ENCODE measurements at places on chromosomes 16 and 17.

DNA sequence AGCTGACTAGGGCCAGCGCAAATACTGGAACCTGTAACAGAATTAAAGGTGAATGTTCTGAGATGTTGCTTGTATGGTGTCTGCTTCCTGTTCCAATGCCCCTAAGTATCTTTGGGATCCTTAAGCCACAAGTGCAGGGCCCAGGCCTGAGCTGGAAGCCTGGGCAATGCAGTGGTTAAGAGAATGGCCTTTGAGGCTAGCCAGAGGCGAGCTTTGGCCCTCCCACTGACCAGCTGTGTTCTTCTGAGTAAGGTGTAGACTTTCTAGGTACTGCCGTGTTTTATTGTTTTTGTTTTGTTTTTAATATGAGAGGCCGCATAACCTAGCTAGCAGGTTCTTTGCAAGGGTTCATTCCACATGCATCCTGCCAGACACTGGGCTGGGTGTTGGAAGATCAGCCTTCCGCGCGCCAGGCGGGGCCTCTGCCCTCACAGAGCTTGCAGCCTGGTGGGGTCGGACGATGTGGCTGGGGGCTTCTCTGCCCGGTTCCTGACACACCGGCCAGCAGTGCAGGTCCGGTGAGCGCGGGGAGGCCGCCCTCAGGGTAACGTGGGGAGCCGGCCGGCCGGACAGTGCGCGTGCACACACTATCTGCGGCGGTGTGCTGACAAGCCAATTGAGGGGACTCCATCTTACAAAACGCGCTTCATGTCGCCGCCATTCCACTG is 551 bp upstream of the MLX start:
- DNase-seq = no peak

GRCh38 chr16:9033125-9033830 is 58.2 kb upstream of the HAPSTR1 start:
- DNase-seq = peak; percentile 75

GRCh38 chr17:44780845-44781480 is 22.2 kb downstream of the ADAM11 start:
- no peak for DNase-seq

GRCh38 chr16:11510178-11510973 is 76.3 kb downstream of the LITAF start:
- no peak for DNase-seq

GRCh38 chr17:67248291-67248690 is 3.3 kb upstream of the HELZ start:
- no peak for DNase-seq

DNA sequence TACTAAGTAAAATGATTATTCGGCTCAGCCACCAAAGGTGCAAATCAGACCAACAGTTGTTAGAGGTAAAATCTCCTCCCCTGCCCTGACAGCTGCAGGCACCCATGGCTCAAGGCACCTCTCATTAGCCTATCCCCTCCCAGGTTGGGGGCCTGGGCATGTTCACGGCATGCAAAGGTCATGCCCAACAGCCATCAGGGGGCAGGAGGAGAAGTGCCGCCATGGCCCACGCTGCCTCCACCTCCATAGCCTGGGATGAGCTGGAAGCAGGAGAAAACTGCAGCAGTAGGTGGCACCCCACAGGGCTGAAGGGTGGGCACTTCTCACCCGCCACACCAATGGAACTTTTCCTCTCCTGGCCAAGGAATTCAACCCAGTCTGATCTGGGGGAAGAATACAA is 146.4 kb upstream of the COX10 start:
- DNase-seq = no peak

DNA sequence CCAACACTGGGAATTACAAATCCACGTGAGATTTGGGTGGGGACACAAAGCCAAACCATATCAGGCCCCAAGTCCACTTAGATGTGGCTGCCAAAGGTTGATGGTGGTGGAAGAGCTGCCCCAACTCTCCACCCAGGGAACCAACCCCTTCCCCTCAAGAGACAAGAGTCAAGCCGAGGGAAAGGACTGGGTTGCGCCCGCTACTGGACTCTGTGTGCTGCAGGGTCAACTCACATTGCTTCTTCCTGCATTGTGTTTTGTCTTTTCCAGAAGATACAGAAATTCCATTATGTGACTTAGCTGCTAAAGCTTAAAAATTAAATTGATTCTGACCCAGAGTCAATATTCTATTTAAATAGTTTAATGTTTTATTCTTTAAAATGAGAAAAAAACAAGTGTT is 58.5 kb downstream of the ADAMTS18 start:
- DNase-seq = no peak

- DNase-seq = no peak
These were observed 28.8 kb downstream of the DYNLRB2 start for GRCh38 chr16:80569440-80570105.

GRCh38 chr17:50349243-50349600 is 3.3 kb downstream of the XYLT2 start:
- no peak for DNase-seq

- DNase-seq = no peak
These were observed 117.3 kb upstream of the RCVRN start for GRCh38 chr17:10022416-10022815.

GRCh38 chr17:2101448-2102257 is 46.8 kb downstream of the HIC1 start:
- DNase-seq = no peak

DNA sequence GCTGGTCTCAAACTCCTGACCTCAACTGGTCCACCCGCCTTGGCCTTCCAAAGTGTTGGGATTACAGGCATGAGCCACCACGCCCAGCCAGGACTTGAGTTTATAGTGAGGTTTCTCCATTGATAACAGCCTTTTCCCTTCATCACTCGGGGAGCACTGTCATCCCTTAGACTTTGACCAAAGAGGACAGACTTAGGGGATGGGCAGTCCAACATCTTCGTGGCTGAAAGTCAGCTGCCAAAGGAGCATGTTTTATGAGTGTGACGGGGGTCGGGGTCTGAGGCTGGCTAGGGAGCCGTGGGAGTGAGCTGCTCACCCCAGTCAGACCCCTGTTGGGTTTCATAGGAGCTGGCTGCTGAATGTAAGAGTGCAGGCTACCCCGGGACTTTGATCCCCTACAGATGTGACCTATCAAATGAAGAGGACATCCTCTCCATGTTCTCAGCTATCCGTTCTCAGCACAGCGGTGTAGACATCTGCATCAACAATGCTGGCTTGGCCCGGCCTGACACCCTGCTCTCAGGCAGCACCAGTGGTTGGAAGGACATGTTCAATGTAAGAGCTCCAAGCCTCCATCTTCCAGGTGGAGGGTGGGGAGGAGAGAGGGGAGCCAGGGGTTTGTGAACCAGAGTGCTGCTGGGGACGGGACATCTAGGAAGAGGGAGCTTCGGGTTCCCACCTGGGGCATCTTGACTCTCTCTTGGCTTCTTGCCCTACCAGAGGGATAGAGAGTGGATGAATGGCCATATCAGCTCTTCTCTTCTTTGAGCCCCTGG is 3.1 kb downstream of the DHRS11 start:
- no peak for DNase-seq

GRCh38 chr17:69608808-69609472 is 194.4 kb downstream of the MAP2K6 start:
- peak; percentile 33 for DNase-seq

- no peak for DNase-seq
These were observed 953 bp downstream of the TBX6 start for GRCh38 chr16:30090610-30091331.

DNA sequence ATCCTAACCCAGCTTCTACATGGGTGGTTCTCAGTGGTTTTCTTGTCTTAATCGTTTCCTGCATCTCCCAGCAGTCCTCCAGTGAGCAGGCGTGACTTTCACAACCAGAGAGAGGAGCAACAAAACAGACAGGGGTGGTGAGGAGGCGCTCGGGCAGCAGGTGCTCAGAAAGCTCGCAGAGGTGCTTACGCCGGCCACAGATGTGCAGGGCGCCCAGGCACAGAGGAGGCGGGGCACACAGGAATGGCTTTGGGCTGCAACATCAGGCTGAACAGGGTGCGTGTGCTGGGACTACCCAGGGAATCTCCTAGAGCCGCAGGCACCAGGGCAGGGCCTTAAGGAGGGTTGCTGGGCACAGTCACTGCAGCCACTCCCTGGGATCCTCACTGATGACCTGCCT is 32.6 kb downstream of the KLHDC4 start:
- no peak for DNase-seq

- no peak for DNase-seq
These were observed 32.7 kb upstream of the AXIN2 start for GRCh38 chr17:65593855-65594845.

- no peak for DNase-seq
These were observed 985 bp upstream of the SLFN12 start for GRCh38 chr17:35433075-35433894.

DNA sequence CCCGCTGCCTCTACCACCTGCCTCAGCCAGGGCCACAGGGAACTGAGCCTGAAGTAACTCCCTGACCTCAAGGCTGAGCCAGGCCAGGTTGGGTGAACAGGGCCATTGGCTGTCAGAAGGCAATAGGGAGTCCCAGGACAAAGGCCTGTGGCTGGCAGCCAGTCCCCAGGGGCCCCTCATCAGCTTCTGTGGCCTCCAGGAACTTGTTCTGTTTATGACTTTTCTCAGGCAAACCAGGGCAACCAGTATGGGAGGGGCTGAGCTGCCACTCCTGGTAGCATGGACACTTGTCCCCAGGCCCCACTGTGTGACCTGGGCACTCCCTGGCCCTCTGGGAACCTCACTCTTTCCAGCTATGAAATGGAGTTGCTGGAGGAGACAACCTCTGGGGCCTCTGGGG is 40.1 kb downstream of the CPNE2 start:
- no peak for DNase-seq

- no peak for DNase-seq
These were observed 3.5 kb upstream of the CDYL2 start for GRCh38 chr16:80807906-80808305.

- no peak for DNase-seq
These were observed 38.9 kb downstream of the KCNJ2 start for GRCh38 chr17:70208080-70208794.

- DNase-seq = no peak
These were observed 58.0 kb downstream of the PITPNC1 start for GRCh38 chr17:67435122-67435521.

- DNase-seq = no peak
These were observed 11.5 kb upstream of the BAHCC1 start for GRCh38 chr17:81383504-81384421.

- no peak for DNase-seq
These were observed 56.9 kb upstream of the LGALS9 start for GRCh38 chr17:27573971-27574525.

DNA sequence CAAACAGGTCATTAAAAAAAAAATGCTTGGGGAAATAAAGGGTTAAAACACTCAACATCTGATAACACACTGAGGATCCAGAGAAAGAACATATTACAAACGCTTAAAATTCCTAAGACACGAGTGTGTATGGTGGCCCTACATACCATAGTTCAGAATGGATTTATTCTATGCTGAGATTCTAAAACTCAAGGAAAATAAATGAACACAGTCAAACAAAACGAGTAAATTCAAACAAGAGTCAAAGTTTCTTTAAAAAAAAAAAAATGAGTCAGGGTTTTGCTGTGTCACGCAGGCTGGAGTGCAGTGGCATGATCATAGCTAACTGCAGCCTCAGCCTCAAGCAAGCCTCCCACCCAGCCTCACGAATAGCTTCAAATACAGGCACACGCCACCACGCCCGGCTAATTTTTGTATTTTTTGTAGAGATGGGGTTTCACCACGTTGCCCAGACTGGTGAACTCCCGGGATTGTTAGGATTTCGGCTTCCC is 17.4 kb downstream of the CRK start:
- no peak for DNase-seq

- DNase-seq = no peak
These were observed 11.8 kb upstream of the PECAM1 start for GRCh38 chr17:64402469-64402868.
